CD4-positive, alpha-beta T cell treated with Interleukin-17A for 1 hour (primary cell): ENCODE measurements at places on chromosomes 2 and 18.
A peak's percentile ranks its signal among the peaks of the same experiment; 100 is the strongest.

DNA sequence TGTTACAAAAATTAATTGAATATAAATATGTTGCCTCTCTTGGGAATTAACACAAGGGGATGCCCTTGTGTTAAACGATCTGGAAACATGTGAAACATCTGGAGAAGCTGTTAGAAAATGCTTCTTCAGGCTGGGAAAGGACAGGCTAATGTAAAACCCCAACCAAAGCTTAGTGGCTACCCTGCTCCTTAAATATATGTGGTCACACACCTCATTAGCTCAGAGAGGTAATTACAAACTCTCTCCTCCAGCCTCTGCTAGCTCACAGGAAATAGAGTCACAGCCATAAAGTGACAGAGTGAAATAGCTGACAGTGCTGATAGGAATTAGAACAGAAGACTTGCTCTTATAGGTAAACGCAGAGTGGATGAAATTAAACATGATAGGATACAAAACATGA lies 155.9 kb downstream of the RAB3GAP1 start:
- no peak for DNase-seq

GRCh38 chr2:102021779-102022178 lies 30.0 kb downstream of the IL1R2 start:
- no peak for DNase-seq

DNA sequence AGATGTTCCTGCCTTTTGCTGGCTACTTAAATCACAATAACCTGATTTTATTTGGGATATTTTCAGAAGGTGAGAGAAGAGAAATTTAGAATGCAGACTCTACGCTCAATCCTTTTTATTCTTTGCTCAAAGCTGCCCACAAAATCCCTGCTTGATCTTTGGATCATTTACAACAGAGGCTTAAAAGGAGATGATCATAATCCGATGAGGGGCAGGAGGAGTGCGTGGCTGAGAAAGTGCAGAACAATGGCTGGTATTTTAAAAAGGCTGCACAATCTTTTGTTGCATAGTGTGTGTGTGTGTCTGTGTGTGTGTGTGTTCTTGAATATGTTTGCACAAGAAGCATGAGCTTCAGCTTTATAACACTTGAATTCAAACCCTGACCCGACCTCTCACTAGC lies 256.3 kb upstream of the MYT1L start:
- no peak for DNase-seq

DNA sequence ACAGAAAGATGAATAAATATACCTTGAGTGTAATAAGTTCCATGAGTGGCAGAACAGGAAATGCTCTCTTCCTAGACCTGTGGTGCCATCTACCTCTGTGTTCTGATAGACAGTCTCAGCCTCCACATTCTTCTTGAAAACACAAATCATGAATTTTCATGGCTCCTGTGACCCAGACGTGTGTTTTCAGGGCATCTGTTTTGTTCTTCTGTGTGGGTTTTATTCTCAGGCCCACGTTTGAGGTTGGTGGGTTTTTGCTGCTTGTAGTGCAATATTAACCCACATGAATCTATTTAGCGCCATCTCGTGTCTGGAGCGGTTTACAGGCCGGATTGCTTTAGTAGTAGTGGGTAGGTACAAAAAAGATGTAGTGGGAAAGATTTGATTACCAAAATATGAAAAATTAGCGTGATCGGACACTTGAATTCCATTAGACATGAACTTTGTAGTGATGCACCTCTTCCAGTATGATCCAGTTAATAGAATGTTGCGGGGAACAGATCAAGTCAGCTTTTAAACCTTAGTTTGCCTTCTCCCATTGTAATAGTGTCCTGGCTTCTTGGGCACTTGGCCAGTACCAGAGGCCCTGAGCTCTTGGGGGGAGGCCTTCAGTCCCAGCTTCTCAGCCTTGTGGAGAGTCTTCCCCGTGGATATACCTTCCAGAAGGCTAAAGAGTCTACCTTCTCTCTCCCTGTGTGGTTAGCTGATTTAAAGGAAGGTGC lies 256.5 kb downstream of the TPGS2 start:
- peak; percentile 10 for DNase-seq

DNA sequence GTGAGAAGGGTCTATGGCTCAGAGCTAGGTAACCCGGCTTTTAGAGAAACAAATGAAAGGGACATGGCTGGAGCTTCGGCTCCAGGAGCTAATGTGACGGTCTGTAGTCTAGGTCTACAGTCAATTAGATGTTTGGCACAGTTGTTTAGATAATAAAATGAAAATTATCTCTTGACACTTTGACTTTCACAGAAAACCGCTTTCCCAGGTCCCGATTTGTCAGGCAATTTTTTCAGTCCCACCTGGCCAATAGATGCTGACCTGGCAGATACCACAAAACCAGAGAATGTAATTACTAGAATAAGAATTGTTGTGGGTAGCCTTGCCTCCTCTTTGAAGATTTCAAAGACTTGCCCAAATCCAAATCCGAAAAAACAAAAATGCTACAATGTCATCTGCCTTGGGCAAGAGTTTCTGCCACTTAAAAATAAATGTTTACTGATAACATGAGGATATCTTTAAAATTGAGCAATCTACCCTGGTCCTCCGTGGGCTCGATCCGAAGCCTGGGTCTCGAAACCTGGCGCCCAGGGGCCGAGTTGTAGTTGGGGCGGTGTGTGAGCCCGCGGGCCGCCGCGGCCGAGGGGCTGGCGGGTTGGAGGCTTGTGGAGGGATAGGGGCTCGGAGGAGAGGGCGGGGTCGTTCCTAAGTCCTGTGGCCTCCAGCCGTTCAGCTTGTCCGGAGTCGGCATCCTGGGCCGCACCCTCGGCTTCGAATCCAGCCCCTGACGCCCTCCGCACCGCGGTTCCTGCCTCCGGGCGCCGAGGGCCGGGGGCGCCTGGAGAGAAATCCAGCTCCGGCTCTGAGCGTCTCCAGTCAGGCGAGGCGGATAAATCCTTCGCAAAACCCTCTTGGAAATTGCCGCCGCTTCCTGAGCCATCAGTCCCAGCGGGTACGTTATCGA lies 2.3 kb downstream of the EMX1 start:
- DNase-seq: no peak

DNA sequence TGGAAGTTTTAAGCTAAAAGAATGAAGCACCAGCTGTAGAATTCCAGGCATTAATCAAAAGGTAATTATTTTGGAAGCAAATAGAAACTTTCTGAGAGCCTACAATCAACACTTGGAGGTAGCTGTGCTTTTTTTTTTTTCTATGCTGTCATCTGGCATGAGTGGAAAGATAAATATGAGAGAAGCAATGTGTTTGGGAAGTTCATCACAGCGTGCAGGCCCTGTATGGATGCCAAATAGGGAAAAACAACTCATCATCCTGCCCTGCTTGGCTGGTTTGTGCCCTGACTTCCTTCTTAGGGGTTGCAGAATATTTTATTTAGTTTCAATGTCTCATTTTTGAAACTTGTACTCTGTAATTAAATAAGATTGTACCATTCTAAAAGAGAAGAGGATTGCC lies 437.4 kb downstream of the PIK3C3 start:
- no peak for DNase-seq

DNA sequence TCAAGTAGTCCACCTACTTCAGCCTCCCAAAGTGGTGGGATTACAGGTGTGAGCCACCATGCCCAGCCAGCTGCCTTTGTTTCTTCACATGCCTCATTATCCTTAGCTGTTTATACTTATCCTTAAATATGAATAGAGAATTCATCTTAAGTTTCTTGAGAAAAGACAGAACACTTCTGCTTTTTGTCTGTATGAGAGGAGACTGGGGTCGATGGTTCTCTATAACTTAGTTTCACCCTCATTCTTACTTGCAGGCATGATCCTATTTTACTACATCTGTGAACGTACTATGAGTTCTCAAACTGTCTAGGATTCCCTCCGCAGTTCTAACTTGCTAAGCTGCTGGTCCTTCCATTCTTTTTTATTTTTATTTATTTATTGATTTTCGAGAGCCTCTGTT lies 20.4 kb downstream of the PPM1B start:
- DNase-seq: no peak

DNA sequence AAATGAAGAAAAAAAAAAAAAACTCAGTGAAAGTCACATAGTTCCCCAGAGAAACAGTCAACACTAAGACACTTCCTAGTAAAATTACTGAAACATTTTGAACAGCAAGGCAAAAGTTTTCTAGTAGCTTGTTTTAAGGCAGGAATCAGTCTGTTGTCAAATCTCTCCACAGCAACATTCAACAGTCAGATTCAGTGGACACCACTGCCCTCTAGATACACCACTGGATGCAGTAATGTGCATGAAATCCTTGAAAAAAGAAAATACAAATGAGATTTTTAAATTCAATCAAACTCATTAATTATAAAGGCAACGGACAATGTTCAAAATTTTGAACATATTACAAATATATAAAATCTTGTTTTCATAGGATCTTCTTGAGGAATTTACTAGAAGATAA lies 46.4 kb downstream of the GRB14 start:
- no peak for DNase-seq

GRCh38 chr2:61763605-61764034 lies 90.2 kb downstream of the FAM161A start:
- DNase-seq: no peak

GRCh38 chr2:20093263-20094141 lies 42.1 kb upstream of the LAPTM4A start:
- DNase-seq: no peak

DNA sequence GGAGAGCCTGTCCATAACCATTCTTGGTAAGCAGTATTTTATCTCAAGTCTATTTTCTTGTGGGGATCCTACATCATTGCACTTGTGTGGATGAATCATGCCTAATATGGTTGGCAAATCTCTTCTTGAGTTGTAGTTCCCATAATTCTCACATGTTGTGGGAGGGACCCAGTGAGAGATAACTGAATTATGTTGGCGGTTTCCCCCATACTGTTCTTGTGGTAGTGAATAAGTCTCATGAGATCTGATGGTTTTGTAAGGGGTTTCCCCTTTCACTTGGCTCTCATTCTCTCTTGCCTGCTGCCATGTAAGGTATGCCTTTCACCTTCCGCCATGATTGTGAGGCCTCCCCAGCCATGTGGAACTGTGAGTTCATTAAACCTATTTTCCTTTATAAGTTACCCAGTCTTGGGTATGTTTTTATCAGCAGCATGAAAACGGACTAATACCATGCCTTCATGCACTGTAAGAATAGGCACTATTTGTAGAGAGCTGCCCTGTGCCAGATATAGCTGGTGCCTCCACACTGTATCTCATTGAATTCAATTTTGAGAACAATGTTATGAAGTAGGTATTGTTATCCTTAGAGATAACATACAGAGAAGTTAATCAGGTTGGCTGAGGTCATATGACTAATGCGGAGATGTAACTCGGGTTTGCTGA lies 148.3 kb downstream of the PLCL1 start:
- DNase-seq: no peak

DNA sequence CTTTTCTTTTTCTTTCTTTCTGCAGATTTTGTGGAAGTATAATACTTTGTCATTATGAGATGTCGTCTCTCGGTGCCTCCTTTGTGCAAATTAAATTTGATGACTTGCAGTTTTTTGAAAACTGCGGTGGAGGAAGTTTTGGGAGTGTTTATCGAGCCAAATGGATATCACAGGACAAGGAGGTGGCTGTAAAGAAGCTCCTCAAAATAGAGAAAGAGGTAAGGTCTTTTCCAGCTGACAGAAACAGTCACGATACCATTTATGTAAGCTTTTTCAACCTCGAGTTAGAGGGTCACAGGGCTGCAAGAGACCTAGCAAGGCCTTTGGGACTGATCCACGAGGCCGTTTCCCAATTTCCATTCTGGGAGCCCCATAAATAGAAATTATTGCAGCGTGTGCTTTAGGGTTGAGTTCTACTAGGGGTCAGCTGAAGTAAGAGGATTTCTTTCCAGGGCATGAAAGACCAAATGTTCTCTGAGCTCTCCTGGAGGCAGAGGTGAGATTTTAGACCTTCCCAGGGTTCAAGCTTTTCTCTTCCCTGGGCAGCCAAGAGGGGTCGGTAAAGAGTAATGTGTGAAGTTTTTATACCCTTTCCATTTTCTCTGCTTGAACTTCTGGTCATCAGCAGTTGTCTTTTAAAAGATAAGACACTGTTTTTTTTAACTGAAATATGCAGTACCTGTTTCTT lies 15.5 kb downstream of the MAP3K20 start:
- DNase-seq: no peak

GRCh38 chr2:39107156-39107555 lies 13.7 kb downstream of the SOS1 start:
- DNase-seq: no peak

DNA sequence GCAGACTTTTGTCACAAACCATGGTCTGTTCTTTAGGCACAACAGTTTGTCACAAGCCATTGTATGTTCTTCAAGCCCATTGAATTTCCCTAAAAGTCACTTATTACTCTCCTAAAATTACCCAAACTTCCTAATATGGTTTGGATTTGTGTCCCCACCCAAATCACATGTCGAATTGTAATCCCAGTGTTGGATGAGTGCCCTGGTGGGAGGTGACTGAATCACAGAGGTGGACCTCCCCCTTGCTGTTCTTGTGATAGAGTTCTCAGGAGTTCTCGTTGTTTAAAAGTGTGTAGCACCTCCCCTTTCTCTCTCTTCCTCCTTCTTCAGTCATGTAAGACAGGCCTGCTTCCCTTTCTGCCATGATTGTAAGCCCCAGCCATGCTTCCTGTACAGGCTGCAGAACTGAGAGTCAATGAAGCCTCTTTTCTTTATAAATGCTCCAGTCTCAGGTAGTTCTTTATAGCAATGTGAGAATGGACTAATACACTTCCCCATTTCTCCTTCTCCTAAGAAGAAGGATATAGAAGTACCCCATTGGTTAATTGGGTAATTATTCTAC lies 11.2 kb upstream of the GYPC start:
- peak; percentile 14 for DNase-seq

- peak; percentile 48 for DNase-seq
Observed at GRCh38 chr18:63155910-63156773, 163.4 kb downstream of the BCL2 start.

DNA sequence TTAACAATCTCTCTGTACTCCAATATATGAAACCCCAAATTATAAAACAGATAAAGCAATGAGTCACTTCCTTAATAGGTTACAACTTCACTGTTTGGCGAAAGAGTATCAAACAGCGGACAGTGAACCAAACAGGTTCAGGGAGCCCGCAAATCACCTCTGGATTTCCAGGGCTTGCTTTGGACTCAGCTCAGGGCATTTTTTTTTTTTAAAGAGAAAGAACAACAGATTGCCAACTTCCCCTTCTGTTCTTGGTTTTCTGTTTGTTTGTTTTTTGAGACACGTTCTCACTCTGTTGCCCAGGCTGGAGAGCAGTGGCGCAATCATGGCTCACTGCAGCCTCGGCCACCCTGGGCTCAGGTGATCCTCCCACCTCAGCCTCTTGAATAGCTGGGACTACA lies 52.7 kb downstream of the ABCB11 start:
- no peak for DNase-seq

DNA sequence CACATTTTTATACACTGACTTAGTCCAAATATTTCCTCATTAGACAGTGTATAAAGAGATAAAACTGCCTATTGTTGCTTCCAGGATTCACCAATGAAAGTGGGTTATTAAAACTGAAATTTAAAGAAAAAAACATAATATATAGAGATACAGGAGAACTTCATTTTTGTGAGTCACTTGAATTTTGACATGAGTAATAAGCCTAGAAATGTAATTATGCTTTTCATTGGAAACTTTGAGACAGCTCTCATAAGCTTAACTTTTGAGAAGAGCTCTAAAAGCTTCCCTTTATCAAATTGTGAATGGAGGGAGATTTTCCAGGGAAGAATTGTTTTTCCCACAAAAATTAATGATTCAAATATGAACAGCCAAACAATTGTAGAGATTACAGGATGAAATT lies 14.1 kb downstream of the DYNC2LI1 start:
- no peak for DNase-seq

- DNase-seq: no peak
Observed at GRCh38 chr2:106270471-106270891, 76.4 kb upstream of the UXS1 start.

GRCh38 chr2:148917431-148917830 lies 42.4 kb downstream of the KIF5C start:
- no peak for DNase-seq
